ENCODE measurements at places on chromosomes 2 and 18.
A peak's percentile ranks its signal among the peaks of the same experiment; 100 is the strongest.

DNA sequence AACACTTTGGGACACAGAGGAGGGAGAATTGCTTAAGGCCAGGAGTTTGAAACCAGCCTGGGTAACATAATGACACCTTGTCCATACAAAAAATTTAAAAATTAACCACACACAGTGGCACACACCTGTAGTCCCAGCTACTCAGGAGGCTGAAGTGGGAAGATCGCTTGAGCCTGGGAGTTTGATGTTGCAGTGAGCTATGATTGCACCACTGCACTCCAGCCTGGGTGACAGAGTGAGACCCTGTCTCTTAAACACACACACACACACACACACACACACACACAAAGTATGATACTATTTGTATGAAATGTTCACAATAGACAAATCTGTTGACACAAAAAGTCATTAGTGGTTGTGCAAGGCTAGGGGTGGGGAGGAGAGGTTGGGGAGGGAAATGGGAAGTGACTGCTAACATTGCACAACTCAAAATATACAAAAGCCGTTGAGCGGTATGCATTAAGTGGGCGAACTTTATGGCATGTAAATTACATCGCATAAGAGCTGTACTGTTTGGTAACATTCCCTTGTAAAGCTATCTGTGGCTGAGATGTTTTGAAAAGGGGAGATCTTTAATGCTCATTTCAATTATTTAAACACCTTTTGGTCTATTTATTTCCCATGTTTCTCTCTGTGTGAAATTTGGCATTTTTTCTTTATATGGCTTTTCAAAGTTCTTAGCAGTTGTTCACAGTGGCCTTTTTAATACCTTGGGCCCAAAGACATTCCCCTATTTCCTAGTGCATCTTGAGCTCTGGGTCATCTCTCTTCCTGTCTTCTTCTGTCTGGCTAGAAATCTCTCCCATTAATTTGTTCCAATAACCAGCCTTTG is 58.9 kb upstream of the ZNF516 start:
- DNase-seq, result no peak

DNA sequence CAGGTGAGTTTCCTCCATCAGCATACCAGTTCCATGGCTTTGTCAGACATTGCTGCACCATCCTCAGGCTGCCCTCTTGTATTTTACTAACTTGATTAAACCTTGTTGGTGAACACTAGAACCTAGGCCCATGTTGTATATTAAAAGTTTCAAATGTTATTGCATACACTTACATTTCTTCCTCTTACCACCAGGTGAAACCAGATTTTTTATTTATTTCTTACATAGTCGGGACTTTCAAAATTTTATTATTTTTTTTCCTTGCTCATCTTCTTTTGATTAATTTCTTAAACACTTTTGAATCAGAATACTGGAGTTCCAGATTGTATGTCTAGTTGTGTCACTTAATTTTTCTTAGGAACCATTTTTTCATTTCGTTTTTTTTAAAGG is 5.9 kb downstream of the CERS6 start:
- no peak for DNase-seq

GRCh38 chr18:604771-605170 is 8.0 kb downstream of the CLUL1 start:
- no peak for DNase-seq

- DNase-seq, result no peak
Observed at GRCh38 chr2:72864500-72864899, 22.7 kb upstream of the SPR start.

DNA sequence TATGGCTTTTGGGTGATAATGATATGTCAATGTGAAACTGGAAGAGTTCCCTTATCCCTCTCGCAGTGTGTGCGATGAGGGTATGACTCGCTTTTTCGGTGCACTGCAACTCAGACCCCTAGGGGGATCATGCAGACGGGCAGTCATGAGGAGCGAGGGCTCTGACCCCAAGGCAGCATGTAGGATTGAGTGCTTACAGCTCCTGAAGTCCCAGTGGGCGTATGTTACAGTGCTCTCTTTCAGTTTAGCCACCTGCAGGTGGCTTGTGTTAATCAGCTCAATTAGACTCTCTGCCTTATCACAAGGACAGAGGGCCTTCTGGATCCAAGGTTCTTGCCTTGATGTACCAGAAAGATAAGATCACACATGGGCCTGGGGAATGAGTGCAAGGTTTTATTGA is 1269.9 kb upstream of the GYPC start:
- no peak for DNase-seq

- no peak for DNase-seq
Observed at GRCh38 chr2:149029307-149029965, 9.1 kb upstream of the LYPD6B start.

DNA sequence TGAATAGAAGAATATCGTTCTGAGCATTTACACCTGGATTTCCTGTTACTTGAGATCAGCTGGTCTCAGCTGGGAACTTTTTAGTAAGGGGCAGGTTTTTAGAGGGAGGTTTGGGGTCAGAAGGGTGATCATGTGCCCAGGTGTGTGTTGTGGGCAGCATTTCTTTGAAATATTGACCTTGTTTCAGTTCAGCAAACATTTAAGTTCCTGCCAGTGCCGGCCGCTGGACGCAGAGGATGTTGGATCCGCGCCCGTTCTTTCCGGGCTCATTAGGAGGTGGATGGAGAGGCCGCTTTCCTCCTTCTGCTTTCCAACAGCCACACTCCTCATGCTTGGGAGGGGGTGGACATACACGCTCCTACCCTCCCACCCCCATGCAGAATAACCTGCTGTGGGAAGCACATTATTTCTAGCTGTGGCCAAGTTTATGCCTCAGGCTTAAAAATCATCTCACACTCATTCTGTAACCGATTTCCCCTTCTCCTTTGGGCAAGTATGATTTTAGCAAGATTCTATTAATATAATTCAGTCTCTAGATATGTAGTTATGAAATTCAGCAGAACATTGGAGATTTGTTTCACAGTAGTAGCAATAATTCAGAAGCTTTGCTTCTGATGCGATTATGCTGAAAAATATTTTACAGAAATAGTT is 131.4 kb downstream of the ZNF236 start:
- DNase-seq, result no peak

- DNase-seq, result no peak
Observed at GRCh38 chr18:67381608-67382150, 134.8 kb downstream of the DSEL start.

DNA sequence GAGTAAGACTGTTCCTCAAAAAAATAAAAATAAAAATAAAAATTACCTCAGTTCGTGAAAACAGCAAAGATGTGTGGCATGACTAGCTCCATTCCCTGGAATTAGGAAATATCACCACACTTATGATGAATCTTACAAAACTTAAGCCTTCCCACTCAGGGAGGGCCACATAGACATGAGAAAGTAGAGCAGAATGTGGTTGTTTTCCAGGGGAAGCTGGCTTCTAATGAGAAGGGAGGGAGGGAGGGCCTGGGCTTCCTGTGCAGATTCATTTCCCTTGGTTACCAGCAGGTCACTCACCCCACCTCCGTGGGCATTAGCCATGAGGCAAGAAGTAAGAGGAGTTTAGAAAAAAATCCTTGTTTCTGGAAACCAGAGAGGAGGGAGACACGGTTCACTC is 95.9 kb upstream of the RMDN2 start:
- DNase-seq, result peak; percentile 69

DNA sequence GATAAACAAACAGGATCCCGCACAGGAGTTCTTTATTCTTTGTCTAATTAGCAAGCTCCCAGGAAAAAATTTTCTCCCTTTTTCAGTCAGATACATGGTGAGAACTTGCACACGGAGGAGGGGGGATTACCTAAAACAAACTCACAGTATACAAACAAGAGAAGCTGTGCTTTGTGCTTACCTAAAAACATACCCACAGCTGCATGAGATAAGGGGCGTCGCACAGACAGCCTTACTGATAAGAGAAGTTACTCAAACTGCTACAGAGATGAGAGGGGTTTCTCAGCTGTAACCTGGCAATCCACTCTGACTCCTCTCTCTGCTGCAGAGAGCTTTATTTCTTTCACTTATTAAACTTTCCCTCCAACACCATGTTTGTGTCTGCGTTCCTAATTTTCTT is 32.9 kb upstream of the ST3GAL5 start:
- DNase-seq, result no peak

DNA sequence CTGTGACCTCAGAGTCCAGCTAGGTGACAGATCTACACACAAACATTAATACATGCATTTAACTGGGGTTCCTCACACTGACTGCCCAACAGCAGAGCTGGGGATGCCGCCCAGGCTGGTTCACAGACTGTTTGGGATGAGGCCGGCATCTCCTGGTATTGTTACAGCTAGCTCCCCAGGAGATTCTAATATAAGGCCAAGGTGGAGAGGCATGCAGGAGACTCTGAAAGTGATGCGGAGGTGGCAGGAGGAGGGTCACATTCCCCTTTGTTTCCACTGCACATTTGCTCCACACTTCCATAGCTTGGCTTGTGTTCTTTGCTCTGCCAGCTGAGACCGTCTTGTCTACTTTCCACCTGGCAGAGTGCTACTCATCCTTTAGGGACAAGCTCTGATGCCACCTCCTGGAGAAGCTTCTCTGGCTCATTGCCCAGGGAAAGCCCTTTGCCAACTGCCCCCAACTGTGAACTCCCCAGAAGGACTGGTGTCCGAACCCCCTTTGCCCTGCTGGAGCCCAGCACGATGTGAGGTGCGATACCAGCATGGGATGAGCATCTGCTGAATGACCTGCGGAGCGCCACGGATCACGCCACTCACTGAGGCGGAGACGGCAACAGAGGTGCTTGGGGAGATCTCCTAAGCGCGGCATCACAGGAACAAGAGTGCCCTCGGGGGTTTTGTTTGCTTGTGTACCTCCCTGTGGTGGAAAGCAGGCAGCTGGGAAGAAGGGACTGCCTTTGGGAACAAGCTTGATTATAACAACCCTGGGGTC is 88.8 kb downstream of the UXS1 start:
- DNase-seq, result no peak

GRCh38 chr2:117613101-117613500 is 201.4 kb upstream of the DDX18 start:
- DNase-seq, result no peak

- DNase-seq, result no peak
Observed at GRCh38 chr2:96552315-96553175, 16.0 kb downstream of the ARID5A start.

DNA sequence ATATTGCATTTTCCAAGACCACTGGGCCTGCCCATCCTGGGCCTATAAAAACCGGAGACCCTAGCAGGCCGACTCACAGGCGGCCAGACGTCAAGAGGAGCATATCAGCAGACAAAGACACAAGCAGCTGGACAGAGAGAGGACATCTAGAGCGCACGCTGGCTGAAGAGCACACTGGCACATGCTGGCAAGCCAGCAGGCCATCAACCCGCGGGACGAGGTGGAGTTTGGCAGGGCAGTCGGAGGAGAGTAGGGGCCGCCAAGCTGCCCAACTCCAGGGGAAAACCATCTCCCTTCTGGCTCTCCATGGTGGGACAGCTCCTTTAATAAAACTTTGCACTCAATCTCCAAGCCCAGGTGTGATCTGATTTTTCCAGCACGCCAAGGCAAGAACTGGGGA is 36.6 kb upstream of the RAB27B start:
- no peak for DNase-seq

DNA sequence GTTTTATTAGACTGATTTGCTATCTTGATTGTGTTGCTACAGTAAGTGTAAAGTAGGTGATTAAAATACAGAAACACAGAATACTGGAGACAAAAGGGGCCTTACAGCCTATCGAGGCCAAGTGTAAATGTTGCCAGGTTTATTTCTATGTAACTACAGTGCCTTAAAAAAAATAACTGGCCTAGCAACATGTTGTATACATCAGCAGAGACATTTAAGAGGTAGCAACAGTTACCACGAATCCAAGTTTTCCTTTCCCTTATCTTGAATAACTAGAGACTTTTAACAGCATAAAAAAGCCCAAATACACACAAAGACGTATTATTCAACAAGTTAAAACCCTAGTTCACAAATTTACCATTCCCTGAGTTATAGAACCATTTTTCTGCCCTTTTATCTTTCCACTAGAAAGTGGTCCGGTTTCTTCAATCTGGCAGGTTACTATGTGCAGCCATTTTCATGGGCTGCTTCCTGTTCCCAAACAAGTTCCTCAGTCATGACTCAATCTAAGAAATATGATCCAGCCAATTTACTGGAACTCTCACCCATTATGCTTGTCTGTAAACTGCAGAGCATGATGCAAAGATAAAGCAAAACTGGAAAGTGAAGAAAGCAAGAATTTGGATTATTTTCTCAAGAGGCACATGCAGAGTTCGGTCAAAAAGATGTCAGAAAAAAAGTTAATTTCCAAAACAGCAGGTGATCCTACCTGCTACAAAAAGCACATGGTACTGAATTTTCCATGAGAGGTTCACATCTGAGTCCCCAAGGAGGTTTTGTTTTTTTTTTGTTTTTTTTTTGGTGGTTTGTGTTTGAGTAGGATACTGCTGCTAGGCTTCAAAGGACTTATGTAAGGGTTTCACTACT is 22.2 kb downstream of the NFE2L2 start:
- DNase-seq, result no peak

- DNase-seq, result no peak
Observed at GRCh38 chr2:108805032-108805431, 18.5 kb downstream of the CCDC138 start.

DNA sequence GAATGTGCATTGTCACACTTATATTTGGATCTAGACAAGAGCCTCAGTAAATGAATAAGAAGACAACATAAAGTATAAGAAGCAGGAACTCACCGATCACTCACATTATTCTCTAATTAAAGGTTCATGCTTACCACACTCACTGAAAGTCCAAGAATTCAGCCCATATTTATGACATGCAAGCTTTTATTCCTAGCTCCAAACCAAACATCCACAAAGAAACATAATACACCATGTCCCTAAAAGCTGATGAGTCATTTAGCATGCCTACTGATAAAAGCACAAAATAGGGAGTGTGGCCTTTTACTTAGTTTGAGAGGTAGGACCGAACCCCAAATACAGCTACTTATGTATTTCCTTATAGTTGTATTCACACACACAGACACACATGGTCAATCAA is 1094.6 kb upstream of the CDH2 start:
- DNase-seq, result no peak

- no peak for DNase-seq
Observed at GRCh38 chr2:38733300-38733971, 17.7 kb downstream of the SRSF7 start.

GRCh38 chr2:165573534-165574461 is 104.3 kb downstream of the CSRNP3 start:
- DNase-seq, result no peak

GRCh38 chr2:50650403-50650810 is 381.5 kb downstream of the NRXN1 start:
- no peak for DNase-seq

- DNase-seq, result peak; percentile 66
Observed at GRCh38 chr2:10559101-10559500, 111.0 kb upstream of the ODC1 start.

DNA sequence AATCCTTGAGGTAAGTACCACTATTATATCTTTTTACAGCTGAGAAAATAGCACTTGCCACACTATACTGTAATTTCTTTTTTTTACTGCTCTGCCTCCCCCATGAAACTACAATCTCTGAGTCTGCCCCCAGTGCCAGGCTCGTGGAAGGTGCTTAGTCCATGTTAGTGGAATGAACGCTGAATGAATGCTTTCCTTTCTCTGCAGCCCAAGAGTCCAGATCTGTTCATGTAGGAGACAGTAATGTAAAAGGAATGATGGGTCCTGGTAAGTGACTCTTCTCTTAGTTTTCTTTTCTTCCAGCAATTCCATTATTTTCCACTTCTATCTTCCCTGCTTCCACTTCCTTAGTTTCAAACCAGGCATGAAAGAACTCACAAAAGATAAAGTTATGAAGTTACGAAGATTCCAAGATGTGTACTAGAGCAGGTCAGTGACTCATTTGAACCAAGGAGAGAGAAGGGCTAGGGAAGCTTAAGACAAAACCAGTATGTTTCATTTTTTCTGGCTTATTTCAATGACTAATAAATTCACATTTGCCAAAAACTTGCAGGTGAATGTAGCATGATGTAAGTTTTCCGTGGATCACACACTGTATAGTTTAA is 46.0 kb downstream of the ARHGEF33 start:
- no peak for DNase-seq
